ENCODE measurements at places on chromosomes 7 and 10. TPM values are rescaled to one million over a fixed set of nuclear protein-coding genes. Genes with fewer than 3 reads are reported as not detected.

DNA sequence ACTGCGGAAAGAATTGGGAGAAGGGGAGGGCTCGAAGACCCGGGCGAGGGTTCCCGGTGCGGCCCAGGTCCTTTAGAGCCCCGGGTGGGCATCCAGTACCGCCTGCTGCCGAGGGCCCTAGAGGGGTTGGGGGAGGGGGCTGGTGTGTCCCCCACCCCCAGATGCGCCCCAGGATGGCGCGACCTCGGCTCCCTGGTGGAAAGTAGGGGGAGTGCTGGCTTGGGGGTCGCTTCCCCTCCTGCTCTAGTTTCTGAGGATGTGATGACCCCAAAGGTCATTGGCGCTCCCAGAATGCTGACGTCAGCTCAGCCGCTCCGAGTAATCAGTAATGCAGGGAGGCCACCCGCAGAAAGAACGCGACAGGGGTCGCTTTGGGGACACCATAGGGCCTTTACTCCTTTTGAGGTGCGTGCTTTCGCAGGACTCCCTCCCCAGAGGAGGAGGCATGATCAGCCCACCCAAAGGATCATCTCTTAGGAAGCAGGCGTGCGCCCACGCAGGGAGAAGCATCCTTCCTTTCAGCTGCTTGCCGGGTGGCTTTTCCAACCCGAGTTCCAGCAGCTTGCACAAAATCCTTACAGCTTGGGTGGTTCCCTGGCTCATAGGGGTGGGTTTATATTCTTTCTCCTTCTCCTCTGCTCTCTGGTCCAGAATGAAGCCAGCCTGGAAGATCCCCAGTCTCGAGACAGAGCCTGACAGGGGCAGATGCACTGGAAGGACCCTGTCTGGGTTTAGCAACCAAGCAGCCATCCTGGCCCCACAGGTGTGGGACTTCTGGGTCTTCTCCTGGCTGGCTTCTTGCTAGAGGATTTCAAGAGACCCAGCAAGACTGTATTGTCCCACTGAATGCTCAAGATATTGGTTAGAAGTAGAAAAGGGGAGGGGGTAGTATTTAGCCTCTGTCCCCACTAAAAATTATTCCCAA is 1.3 kb upstream of the PRKAG2 start:
- no peak for DNase-seq

DNA sequence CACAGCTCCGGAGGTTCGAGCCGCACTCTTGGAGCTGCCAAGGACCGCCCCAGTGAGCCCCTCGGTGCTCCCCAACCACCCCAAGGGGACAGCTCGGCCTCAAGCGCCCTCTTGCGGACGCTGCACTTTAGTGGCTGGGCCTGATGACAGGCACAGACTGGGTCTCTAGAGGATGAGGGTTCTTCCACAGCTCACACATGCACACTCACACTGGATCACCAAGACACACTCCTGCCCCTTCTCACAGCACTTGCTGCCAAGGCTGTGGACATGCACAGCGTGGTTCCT is 2.1 kb downstream of the RET start:
- DNase-seq = peak; percentile 57

GRCh38 chr7:50341724-50342123 is 37.2 kb downstream of the IKZF1 start:
- no peak for DNase-seq

GRCh38 chr7:87926581-87927461 is 7.2 kb upstream of the ADAM22 start:
- DNase-seq = peak; percentile 52

The CALML3 gene
- total RNA-seq = not detected

The CTAGE4 gene
- total RNA-seq = 4.9 TPM
